ENCODE measurements at places on chromosomes 3 and 15.
A peak's percentile ranks its signal among the peaks of the same experiment; 100 is the strongest.

GRCh38 chr15:63256433-63257274 lies 20.8 kb upstream of the APH1B start:
- DNase-seq: no peak

- DNase-seq: no peak
Observed at GRCh38 chr3:50210510-50211367, 5.7 kb downstream of the SLC38A3 start.

- no peak for DNase-seq
Observed at GRCh38 chr3:61956236-61956635, 394.9 kb downstream of the PTPRG start.

DNA sequence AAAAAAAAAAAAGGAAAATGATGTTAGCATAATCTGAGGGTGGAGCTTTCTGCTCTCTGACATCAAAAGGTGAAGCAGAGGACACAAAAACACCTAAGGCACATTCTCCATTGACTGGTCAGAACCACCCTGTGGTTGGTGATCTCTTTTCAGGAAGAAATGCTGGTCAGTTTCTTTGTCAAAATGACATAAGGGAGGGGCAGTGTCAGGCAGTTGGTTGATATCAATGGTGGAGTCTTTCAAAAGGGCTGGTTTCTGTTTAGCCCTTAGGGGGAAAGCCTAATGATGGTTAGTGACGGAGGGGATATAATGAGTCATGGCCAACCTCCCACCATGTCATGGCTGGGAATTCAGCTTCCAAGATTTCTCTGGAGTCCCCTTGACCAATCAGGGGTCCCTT lies 185.9 kb upstream of the GBE1 start:
- no peak for DNase-seq

GRCh38 chr3:39100500-39100886 lies 6.9 kb downstream of the GORASP1 start:
- no peak for DNase-seq

DNA sequence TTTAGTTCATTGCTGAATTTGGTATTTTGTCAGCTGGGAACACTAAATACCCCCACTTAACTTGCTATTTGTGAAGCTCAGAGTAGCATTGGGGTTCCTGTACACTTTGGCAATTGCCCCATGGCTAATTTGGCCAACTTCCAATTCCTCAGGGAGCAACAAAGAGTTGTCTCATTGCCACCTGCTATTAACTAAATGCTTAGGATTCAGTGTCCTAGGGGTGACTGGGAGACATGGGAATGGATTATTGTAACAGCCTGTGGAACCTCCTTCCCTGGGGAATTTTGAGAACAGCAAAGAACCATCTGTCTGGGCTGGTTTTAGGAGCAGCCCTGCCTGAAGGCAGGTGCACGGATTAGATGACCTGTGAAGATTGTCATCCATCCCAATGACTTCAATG lies 437.4 kb upstream of the TPRG1 start:
- DNase-seq: peak; percentile 92

DNA sequence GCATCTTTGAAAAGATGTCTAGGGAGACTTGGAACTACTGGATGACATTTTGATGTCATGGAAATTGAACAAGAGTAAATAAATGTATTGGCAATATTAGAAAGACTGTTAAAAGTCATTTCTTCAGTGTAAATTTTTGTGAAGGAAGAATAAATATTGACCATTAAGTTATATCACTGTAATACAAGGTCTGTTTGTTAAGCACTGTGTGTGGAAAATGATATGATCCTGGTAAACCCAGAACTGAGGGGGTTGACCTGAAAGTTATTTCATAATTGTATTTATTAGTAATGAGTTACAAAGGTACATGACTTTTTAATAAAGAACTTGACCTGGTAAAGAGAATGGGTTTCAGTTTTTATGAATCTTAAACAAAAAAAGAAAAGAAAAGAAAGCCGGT lies 106.6 kb downstream of the B3GALNT1 start:
- DNase-seq: no peak

DNA sequence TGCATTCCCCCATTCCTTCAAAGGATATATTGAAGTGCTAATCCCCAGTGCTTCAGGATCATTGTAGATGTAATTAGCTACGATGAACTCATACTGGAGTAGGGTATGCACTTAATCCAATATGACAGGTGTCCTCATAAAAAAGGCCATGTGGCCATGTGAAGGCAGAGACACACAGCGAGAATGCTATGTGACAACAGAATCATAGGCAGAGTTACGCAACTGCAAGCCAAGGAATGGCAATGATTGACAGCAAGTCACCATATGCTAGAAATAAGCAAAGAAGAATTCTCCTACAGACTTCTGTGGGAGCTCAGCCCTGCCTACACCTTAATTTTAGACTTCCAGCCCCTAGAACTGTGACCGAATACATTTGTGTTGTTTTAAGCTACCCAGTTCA lies 875.6 kb upstream of the ROBO1 start:
- no peak for DNase-seq

DNA sequence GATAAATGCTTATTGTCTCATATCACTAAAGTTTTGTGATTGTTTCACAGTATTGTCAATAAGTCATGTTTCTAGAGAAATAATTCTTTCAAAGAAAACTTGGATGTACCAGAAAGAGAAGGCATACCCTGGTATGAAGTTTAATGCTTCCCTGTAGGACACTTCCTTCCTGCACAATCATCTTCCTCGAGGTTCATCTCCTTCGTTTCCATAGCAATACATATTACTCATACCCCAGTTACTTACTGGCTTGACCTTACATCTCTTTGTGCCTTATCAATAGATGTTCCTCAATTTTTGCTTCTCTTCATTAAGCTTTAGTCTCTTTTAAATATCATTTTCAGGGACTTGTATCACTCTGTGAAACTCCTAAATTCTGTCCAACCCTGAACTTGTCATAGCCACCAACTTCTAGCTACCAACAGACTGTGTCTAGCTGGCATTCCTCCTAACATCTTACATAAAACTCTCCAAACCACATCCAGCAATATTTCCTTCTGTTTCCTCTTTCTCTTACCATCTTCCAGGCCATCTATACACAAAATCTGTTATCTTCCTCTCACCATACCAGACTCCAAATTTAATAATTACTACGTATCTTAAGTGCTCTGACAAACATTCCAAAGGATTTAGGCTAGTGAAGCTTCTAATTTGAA lies 134.3 kb downstream of the GADL1 start:
- no peak for DNase-seq

- DNase-seq: no peak
Observed at GRCh38 chr3:144772372-144772771, 800.7 kb downstream of the DIPK2A start.

DNA sequence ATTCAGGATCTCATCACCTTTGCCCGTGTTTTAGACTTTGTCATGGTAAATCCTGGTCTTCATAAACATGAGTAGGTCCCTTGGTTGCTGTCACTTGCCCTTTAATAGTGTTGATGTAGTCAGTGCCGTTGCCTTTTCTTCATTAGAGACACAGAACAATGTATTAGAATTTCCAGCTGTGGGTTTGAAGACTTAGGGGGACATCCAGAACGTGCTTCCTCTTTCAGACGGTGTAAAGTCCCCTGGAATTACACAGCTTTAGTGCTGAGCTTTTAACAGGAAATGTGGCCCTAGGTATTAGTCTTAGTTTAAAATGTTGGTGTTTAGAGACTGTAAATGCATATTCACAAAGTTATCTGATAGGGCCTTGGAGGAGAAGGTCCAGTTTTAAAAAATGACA lies 8.8 kb upstream of the LRCH3 start:
- no peak for DNase-seq

DNA sequence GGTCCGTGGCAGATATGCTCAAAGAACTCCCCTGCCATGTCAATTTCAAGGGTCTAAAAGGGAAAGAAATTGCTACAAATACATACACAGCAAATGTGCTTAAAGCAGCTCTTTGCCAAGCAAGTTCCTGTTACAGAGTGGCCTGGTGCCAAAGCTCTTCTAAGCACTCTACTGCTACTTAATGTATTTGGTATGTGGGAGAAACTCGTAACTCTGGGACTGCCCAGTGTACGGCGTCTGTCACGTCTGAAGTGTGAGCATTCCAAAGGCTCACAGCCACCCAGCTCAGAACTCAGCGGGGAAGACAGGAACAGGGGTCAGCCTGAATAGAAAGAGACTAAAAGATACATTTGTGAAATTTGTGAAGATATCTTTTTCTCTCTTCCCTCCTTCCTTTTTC lies 54.6 kb downstream of the RBMS3 start:
- peak; percentile 78 for DNase-seq

DNA sequence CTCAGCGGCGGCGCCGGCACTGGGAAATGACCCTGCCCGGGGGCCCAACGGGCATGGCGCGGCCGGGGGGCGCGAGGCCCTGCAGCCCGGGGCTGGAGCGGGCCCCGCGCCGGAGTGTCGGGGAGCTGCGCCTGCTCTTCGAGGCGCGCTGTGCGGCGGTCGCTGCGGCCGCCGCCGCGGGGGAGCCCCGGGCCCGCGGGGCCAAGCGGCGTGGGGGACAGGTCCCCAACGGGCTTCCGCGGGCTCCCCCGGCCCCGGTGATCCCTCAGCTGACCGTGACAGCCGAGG lies 172 bp downstream of the ITPKA start:
- DNase-seq: no peak

GRCh38 chr3:46080124-46080968 lies 53.1 kb upstream of the XCR1 start:
- no peak for DNase-seq

GRCh38 chr15:62498278-62498677 lies 333.2 kb upstream of the C2CD4B start:
- DNase-seq: no peak

GRCh38 chr15:65724464-65725215 lies 67.5 kb downstream of the DENND4A start:
- DNase-seq: no peak

DNA sequence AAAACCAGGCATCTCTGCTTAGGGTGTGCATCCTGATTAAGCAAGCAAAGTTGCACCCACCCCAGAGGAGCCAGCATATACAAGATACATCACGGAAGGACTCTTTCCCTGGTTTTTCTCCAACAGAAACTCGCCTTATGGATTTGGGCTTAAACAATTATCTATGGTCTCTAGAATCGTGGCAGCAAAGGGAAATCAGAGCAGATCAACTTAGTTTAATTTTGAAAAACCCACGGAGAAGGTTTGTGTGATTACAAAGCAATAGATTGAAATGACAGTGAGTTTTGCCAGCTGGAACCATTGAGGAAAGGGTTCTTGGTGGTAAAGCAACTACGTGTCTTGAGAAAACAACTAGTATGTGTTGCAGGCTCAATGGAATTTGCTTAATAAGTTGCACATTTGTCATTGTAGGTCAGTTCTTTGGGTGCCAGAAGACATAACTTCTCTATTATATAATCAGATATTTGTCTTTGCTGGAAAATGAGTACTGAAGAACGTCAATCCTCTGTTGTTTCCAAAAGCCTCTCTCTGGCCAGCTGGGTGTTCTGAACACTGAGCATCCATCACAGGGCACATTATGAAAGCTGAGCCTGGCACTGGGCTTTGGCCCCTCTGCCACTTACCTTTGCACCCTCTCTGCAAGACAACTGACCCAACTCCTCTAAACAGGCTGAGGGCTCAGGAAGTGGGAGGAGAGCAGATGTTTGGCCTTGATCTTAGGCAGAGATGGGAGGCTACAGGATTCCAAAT lies 75.7 kb upstream of the FBN1 start:
- DNase-seq: no peak

DNA sequence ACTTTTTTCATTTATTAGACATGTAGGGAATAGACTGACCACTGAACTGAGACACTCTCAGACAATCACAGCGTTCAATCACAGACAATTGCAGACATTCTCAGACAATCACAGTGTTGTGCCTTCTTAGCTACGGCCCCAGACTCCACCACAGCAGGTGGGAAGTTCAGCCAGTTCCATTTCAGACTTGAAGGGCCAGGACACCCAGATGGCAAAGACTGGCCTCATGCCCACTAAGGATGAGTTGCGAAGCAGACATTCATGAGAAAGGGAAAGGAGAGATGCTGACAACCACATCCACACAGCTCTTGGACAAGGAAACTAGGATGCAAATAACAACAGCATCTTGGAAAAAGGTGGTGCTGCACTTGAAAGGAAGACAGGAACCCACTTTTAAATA lies 21.9 kb upstream of the ALDH1L1 start:
- DNase-seq: no peak

GRCh38 chr15:61613729-61614128 lies 384.6 kb upstream of the RORA start:
- no peak for DNase-seq

DNA sequence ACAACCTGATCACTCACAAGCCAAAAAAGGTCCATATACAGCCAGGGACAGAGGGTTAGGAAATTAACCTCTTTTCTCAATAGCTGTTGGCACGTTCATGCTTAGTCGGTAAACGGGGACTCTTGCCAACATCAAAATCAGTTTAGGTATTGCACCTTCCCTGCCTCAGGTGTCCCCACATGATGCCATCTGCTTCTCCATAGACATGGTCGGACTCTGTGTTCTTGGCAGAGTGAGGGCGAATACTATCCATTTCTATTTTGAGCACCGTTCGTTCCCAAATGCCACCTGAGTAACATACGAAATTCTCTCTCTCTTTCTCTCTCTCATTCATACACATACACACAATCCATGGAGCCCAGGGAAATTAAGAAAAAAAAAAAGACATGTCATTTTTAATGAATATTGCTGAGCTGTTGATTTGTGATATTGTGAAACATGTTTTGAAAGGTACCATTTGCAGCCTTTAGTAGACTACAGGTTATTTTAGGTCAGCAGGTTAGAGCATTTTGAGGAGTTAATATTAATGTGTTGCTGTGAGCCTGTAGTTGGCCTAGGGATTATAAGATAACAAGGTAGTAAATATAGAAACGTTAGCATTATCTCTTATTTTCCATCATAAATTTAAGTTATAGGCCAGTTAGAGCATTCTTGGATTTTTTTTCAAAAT lies 78.5 kb downstream of the GHSR start:
- DNase-seq: peak; percentile 68

DNA sequence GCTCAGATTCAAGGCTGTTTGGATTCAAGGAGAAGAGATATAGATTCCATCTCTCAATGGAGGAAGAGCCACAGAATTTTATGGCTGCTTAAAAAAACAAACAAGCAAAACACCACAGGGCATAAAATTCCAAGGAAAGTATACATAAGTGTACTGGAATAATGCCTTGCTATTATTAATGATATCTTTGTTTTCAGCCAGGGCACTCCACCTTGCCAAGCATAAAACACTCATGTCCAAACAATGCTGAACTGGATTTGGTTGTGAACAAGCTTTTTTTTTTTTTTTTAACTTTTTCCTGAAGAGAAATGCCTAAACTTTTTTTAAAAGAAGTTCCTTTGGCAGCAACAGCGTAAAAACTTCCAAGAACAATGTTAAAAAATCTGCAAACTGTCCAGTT lies 4.8 kb upstream of the CLSTN2 start:
- DNase-seq: no peak
